M059J (cell line): ENCODE measurements at places on chromosomes 5 and 9.

- DNase-seq = no peak
Observed at GRCh38 chr9:70449461-70449860, 35.0 kb upstream of the KLF9 start.

- peak; percentile 34 for DNase-seq
Observed at GRCh38 chr5:144504929-144505577, 334.4 kb downstream of the KCTD16 start.

GRCh38 chr9:134942011-134942787 is 24.5 kb upstream of the FCN1 start:
- DNase-seq = peak; percentile 9

- no peak for DNase-seq
Observed at GRCh38 chr5:88930335-88930734, 47.4 kb upstream of the MEF2C start.

DNA sequence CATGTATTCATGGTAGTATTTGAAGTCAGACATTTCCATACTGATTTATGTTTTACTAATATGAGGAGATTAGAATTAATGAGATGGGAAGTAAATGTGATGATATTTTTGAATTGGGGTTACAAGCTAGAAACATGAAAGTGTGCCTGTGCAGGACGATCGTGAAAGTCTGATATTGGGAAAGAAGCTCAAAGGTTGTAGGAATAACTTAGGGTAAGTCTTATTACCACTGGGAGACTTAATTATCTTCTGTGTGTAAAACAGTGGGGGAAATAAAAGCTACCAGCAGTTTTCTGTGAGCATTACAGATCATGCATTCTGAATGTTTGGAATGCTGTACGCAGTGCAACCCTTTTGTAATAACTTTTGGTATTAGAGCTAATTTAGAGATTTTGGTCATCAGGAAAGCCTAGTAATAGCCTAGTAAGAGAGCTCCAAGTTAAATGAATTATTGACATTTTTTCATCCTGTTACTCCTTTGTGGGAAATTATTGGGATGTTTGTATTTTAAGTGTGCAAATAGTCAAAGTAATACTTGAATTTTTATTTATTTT is 153.9 kb downstream of the PCSK5 start:
- no peak for DNase-seq

- DNase-seq = no peak
Observed at GRCh38 chr9:85941966-85942912, 1.3 kb downstream of the NAA35 start.
